ENCODE measurements at places on chromosomes 1 and 21. TPM values are rescaled to one million over a fixed set of nuclear protein-coding genes. Genes with fewer than 3 reads are reported as not detected.
A peak's percentile ranks its signal among the peaks of the same experiment; 100 is the strongest.

GRCh38 chr1:234681065-234681464 lies 71.1 kb upstream of the IRF2BP2 start:
- DNase-seq: no peak

DNA sequence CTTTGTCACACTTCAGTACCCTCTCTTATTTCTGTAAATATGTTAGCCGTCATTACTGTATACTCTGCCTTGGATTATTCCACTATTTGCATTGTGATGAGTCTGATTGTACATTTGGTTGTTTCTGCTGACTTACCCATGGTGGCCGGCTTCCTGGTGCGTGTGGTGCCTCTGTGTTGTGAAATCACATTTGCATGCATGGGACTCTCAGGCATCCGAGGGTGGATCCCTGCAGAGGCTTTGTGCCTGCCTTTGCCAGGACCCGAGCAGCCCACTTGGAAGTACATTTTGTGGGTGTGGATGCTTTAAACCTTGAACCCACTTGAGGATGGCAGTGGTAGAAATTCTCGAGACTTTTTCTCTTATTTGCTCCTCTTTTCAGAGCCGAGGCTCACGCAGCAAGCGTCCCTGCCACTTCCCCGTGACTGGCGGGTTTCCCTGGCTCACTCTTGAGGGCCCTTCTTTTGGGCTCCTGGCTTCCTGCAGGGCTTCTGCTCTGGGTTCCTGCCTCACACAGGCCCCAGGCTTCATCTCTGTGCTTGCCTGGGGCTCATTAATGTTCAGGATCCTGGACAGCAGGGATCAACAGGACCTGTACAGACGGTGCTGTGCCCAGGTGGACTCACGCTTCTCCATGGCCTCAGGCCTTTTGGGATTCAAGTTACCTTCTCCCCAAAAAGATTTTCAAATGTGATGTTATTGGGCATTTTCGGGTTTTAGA lies 36.6 kb downstream of the POFUT2 start:
- DNase-seq: no peak

DNA sequence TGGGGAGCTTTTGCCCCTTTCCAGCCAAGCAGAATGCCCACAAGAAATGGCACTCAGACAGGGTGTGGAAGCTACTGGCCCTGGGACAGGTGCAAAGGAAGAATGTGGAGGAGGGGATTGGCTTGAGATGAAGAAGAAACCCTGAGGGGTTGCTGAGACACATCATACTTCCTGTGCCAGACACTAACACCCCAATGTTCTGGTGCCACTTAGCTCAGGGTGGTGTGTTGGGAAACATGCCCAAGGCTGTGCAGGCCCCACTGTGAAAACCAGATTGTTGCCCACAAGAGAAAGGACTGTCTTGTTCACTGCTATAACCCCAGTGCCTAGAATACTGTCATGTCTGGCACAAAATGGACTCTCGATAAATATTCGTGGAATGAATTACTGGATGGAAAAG lies 9.9 kb upstream of the PAQR6 start:
- no peak for DNase-seq

DNA sequence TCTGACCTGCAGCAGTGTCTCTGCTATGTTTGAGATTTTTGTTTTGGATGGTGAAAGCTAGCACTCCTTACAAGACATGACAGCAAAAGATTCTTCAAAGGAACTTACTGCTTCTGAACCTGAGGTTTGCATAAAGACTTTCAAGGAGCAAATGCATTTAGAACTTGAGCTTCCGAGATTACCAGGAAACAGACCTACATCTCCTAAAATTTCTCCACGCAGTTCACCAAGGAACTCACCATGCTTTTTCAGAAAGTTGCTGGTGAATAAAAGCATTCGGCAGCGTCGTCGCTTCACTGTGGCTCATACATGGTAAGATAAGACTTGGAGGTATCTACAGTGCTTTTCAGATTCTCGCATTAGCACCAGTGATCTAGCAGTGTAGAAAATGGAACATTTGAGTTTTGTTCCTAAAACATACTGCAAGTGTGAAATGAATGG lies 200.2 kb downstream of the PDE4B start:
- no peak for DNase-seq

DNA sequence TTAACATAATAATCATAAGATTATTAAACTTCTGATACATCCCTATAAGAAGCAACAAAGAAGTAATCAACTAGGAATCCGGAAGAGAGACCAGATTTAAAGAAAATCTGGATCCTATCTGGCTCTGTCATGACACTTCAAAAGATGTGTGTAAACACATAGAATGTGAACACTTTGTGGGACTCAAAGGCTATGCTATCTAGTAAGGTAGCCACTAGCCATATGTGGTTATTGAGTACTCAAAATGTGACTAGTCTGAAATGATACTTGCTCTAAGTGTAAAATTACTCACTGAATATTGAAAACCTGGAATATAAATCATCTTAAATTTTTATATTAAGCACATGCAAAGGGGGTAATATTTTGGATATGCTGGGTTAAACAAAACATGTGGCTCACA lies 8.7 kb downstream of the FUBP1 start:
- no peak for DNase-seq

DNA sequence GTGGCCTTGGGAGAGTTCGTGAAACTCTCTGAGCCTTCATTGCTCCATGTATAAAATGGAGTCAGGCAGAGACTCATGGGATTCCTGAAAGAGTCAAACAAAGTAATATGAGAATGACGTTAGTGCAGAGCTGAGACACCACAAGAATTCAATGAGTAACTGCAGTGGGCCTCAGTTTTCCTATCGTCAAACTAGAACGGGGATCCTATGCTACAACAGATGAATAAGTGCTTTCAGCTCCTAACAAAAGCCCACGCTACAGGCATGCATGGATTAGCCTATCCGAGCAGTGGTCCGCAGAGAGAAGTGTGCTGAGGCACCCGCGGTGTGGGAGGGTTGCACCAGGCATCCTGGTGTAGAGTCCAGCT lies 124.7 kb downstream of the SYF2 start:
- no peak for DNase-seq

GRCh38 chr21:46361935-46362334 lies 38.0 kb downstream of the PCNT start:
- no peak for DNase-seq

- peak; percentile 86 for DNase-seq
These were observed 253.1 kb upstream of the IRF2BP2 start for GRCh38 chr1:234862944-234863515.

- DNase-seq: no peak
These were observed 174.1 kb downstream of the KCNJ6 start for GRCh38 chr21:37742115-37742514.

GRCh38 chr21:44686000-44686781 lies 4.2 kb upstream of the KRTAP12-1 start:
- DNase-seq: no peak

DNA sequence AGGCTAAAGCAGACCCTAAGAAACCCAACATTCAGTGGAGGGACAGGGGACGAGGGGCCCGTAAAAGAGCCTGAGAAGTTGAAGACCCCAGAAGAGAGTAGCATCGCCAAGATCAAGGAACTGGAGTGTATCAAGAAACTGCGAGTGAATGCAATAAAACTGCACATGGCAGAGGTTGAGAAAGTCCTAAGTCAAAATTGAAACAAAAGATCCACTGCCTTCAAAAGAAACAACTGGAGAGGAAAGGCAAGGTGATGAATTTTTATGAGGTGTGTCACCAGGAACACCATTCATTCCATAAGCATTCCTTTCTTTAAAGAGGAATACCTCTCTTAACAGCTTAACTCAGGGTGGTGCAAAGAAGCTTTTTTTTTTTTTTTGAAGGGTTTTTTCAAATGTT lies 38.3 kb upstream of the ADORA3 start:
- no peak for DNase-seq

GRCh38 chr21:38380481-38381137 lies 117.7 kb downstream of the ERG start:
- no peak for DNase-seq

GRCh38 chr1:110722807-110723206 lies 48.1 kb upstream of the KCNA3 start:
- no peak for DNase-seq

DNA sequence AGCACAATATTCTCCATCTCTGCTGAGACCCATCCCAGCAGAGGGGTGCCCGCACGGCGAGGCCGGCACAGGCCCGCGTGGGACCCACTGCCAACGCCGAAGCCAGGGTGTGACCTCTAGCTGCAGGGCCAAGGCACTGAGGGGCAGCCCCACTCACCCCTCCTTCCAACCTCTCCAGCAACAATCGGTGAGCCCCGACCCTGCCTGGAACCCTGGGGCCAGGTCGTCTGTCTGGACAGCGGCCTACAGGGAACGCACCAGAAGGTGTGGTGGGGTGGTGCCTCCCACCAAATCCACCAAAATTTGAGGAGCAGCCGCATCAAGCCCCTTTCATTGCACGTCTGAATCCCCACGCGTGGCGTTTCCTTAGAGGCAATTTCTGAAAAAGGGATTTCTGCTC lies 63.0 kb upstream of the ADARB1 start:
- peak; percentile 8 for DNase-seq

GRCh38 chr1:23345920-23346319 lies 1.8 kb upstream of the HNRNPR start:
- DNase-seq: no peak

- DNase-seq: no peak
These were observed 20.7 kb upstream of the ATP1A1 start for GRCh38 chr1:116352349-116352813.

DNA sequence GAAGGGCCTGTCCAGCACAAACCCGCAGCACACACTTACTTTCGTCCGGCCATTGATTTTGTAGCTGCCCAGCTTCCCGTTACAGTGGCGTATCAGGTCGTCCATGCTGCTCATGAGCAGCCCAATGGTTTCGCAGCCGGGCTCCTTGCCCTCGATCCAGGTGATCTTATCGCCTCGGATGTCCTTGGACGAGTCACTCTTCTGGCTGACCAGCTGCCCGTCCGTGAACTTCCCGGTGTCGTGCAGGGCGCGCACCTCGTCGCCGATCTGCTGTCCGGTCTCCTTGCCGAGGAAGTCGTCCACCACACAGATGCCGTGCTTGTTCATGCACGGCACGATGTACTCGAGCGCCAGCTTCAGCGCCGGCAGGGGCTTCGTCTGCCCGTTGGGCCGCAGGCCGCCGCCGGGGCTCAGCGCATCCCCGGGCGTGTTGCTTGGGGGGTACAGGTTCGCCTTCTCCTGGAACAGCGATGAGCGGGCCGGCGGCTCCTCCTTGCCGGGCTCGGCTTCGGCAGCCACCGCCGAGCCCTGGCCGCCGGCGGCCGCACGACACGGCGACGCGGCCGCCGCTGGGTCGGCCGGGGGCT lies 1.0 kb downstream of the EGLN1 start:
- DNase-seq: peak; percentile 57

DNA sequence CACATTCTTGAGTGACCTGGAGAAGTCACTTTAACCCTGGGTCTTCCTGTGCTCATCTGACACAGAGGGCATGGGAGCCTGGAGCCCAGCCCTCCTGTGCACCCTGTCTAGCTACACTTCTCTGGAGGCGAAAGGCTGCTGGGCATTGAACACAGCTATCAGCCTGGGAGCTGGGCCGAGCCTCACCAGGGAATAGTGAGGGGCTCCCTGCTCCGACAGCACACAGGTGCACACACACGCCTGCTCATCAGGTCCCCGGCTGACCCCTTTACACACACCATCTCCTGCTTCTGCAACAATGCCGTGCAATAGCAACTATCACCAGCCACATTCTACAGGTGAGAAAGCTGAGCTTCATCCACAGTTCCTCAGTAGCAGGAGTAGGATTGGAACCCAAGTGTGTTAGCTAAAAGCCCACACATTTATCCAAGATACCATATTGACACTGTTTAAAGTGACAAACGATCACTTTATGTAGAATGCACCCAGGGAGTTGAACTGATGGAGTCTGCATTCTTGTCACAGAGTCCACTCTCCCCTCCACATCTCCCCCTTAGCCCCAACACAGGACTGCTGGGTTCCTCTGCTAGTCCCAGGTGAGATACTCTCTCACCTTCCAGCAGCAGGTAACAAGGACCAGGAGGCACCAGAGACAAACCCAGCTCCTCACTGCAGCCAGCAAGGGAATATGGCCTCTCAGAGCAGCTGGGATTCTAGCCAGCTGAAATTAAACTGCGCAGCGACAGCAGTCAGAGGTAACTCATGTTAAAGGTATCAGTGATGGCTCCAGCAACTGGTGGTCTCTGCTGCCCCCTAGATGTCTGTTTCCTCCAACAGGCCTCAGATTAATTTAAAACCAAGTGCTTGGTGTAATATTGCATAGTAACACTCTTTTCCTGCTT lies 18.3 kb upstream of the CAPN8 start:
- DNase-seq: peak; percentile 43

DNA sequence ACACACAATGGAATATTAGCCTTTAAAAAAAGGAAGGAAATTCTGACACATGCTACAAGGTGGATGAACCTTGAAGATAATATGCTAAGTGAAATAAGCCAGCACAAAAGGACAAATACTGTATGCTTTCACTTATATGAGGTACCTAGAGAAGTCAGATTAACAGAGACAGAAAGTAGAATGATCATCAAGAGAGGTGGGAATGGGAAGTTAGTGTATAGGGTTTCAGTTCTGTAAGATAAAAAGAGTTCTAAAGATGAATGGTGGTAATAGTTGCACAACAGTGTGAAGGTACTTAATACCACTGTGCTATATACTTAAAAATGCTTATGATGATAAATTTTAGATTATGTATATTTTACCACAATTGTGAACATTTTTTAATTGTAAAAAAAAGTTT lies 7.2 kb downstream of the RPAP2 start:
- no peak for DNase-seq

RGS1 gene
- 0.95 TPM for polyA plus RNA-seq

APOBEC4 gene
- not detected for polyA plus RNA-seq

BROX gene
- polyA plus RNA-seq: 11.7 TPM

RBP7 gene
- 106 TPM for polyA plus RNA-seq

KCNJ15 gene
- not detected for polyA plus RNA-seq

RHOU gene
- 4.3 TPM for polyA plus RNA-seq

ACTN2 gene
- polyA plus RNA-seq: 1,375 TPM

CELA3A gene
- polyA plus RNA-seq: 0.58 TPM

FAM72B gene
- 0.66 TPM for polyA plus RNA-seq

Data from heart right ventricle (tissue), 16 donors.